ENCODE measurements at places on chromosomes 11 and 22. TPM values are rescaled to one million over a fixed set of nuclear protein-coding genes. Genes with fewer than 3 reads are reported as not detected.

- peak; percentile 18 for DNase-seq
Measured at GRCh38 chr11:12330485-12331231, 46.7 kb upstream of the PARVA start.

The MS4A1 gene
- total RNA-seq, result under 0.01 TPM

The LRP5 gene
- total RNA-seq, result 10.2 TPM

- no peak for DNase-seq
Measured at GRCh38 chr22:17307566-17307965, 61.7 kb upstream of the CECR2 start.

DNA sequence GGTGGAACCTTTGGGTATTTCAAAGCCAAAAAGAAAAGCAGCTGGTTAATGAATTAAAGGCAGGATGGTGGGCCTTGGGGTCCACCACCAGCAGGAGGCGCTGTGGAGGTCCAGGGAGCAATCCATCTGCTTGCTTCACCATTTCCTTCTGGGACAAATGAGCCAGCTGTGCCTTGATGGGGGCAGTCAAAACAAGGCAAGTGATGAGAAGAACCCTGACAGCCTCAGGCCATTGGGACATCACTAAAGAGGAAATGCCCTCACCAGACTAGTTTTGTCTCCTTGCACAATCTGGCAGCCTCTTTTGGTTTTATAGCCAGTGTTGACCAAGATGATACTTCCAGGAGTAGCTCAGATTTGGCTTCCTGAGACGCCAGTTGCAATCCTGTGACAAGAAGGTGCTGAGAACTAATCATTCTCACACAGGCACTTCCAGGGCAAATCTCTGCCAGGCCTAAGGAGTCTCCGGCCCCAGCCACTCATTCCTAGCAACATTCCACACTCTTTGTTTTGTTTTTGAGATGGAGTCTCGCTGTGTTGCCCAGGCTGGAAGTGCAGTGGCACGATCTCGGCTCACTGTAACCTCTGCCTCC lies 38.2 kb upstream of the WEE1 start:
- no peak for DNase-seq

- DNase-seq, result no peak
Measured at GRCh38 chr11:45928535-45929215, 6.2 kb downstream of the LARGE2 start.

GRCh38 chr22:28331695-28332094 lies 347.9 kb downstream of the TTC28 start:
- no peak for DNase-seq

GRCh38 chr22:40631925-40632324 lies 4.6 kb downstream of the MRTFA start:
- DNase-seq, result no peak

The SPI1 gene
- total RNA-seq, result 1.2 TPM

DNA sequence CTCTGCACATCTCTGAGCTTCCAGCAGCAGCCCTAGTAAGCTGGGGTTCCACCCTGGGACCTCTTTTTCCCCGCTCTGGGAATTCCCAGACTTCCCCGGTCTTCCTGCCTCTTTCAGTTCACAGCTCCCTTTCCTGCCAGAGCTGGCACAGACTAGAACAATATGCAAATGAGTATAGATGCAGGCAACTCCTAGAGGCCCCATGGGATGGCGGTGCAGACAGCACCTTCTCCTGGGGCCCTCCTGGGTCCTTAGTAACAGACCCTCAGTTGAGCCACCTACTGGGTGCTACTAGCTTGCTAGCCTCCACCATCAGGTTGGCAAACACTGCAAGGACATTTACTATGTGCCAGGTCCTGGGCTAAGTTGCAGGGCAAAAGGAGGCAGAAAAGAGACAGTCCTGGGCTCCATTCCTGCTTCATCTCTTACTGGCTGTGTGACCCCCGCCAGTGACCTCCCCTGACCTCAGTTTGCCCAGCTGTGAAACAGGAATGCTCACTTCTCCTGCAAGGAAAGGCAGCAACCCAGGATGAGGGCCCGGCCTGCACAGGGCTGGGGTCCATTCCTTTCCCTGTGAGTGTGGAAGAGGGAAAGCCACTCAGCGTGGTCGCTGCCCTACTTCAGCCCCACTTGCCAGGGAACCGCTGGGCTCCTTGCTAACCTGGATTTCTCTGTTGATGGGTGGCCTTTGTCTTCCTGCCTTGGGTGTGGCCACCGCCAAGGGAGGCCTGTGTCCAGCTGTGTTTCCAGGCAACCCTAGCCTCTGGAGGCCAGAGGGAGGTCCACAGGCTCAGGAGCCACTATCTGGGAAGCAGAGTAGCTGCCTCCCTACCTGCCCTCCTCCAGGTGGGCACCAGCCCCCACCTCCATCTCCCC lies 7.3 kb downstream of the RELT start:
- DNase-seq, result peak; percentile 71

DNA sequence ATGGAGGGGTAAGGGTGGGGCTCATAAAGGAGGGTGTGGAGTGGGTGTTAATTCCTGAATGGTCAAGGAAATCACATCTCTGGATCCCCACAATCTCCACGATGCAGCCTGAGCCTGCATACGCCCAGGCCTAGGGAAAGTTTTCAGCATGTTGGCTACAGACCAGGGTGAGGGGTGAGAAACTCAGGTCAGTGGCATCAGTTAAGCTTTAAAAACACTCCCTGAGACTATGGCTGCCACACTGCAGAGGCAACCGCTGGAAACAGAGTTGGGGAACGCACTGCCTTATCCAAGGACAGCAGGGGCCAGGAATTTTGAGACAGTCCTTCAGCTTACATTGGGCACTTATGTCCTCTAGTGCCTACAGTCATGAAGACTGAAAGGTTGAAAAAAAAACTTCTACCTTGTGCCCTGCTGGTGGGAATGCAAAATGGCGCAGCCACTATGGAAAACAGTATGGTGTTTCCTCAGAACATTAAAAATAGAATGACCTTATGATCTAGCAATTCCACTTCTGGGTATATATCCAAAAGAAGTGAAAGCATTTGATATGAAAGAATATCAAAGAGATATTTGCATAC lies 19.7 kb downstream of the DKK3 start:
- DNase-seq, result no peak

The TMEM191C gene
- 2.4 TPM for total RNA-seq

DNA sequence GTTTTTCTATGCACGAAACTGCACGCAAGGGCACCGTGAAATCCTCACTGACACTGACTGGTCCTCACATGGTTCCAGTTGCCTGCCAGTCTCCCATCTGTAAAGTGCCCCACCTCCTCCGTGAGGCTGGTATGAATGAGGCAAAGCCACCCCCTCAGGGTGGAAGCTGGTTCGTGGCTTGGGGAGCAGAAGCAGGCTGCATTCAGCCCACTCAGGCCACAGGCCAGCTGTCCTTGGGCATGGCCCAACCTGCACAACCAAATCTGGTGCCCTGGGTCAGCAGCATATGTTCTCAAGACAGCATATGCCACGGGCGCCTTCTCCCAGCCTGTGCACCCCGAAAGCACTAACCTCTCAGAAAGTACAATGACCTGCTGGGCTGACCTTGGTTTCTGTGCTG lies 29.3 kb downstream of the SERPINH1 start:
- DNase-seq, result no peak

DNA sequence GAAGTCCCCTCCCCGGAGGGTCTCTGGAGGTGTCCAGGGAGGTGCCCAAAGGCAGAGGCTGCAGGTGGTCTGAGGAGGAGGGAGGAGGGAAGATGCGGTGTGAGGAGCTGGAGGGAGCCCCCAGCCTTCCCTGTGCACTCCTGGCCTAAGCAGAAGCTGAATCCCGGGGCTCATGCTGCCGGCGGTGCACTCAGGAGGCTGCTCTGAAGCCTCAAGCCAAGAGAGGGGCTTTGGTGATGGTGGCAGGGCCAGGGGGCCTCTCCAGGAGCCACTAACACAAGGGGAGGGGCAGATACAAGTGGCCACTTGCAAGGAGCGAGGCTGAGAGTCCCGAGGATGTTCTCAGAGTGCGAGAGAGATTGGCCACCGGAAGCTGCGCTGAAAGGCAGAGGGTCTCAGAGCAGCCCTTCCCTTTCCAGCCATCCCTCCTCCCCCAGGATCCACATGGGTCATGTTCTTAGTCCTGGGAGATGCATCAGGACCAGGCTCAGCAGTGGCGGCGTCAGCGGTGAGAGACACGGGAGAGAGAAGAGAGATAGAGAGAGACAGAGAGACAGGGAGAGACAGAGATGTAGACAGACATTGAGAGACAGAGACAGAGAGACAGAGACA lies 774 bp upstream of the MRGPRG start:
- no peak for DNase-seq

DNA sequence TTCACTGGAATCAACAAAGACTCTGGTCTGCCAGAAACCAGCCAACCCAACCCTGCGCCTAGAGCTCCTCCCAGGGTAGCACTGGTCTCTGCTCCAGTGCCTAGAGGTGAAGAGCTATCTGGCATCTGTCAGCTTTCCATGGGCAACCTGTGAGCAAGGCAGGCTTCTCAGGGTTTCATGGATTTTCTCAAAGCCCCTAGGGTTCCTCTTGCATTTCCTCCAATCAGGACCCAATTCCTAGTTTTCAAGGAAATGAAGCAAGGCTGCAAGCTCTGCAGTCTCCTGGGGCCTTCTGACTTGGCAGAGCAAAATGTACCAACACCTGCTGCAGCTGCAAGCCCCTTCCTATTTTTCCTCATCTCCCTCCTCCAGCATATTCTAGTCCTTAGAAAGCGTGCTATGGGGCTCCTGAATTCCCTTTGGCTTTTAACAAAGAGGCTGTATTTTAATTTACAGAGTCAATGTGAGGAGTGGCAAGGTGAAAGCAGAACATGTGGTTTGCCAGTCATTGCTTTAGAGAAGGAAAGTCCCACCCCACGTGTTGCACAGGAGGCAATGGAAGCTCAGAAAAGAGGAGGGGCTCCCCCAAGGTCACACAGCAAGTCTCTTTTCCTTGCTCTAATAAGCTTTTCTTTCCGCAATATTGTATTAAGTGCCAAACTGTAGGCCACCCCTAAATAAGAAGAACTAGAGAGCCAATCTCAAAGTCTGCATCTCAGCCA lies 33.0 kb upstream of the RIC3 start:
- DNase-seq, result no peak

GRCh38 chr22:24315367-24315966 lies 44.8 kb downstream of the SPECC1L start:
- DNase-seq, result no peak

The BRD1 gene
- total RNA-seq, result 50.1 TPM

GRCh38 chr11:61711498-61711897 lies 31.3 kb downstream of the DAGLA start:
- DNase-seq, result no peak

DNA sequence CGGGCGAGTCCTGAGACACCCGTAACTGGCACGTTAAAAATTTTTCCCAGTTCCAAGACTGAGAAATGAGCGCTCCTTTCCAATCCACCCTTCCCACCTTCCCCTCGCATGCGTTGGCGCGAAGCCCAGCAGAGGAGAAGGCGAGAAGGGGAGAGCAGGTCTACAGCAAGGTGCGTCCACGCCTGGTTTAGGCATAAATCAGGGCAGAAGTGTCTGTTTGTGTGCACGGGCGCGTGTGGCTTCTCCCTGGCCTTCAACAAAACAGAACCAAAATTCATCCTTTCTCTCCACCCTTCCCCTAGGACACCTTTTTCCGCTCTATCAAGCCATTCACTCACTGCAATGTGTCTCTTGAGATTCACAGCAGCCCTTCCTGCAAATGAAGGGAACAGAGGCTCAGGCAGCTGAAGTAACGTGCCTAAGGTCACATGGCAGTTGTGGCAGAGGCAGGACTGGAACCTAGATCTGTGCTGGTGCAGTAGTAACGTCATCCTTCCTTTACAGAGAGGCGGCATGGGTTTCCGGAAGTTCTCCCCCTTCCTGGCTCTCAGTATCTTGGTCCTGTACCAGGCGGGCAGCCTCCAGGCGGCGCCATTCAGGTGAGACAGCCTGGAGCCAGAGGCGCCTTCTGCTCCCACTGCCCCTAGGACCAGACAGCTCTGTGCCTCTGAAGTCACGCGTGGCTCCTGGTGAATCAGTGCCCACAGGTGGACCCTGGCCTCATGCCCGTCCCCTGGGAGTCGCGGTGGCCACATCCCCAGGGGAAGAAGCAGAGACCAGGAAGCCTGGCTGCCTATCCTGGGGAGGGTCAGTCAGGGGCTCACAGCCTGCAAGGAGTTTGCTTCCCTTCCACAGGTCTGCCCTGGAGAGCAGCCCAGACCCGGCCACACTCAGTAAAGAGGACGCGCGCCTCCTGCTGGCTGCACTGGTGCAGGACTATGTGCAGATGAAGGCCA lies 1.1 kb downstream of the CALCB start:
- DNase-seq, result peak; percentile 39

DNA sequence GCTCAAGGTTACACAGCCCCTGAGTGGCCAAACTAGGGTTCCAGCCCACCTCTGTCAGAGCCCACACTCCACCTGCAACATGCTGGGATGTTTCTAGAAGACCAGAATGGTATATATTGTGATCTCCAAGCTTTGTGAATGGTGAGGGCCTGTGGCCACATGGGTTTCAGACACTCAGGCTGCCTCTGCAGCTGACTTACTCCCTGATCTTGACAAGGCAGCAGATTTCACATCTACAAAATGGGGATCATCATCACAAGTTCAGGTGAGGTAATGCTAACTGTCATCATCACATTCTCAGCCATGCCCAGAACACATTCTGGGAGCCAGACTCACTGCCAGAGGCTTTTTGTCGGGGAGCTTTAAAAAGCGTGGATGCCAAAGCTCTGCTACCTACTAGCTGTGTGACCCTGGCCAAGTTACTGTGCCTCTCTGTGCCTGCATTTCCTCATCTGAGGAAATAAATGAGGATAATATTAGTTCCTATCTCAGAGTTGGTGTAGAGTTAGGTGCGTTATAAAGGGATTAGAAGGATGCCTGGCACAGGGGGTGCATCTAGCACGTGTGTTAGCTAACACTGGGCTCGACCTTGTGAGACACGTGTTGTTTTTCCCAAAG lies 24.9 kb upstream of the WNT11 start:
- DNase-seq, result no peak

DNA sequence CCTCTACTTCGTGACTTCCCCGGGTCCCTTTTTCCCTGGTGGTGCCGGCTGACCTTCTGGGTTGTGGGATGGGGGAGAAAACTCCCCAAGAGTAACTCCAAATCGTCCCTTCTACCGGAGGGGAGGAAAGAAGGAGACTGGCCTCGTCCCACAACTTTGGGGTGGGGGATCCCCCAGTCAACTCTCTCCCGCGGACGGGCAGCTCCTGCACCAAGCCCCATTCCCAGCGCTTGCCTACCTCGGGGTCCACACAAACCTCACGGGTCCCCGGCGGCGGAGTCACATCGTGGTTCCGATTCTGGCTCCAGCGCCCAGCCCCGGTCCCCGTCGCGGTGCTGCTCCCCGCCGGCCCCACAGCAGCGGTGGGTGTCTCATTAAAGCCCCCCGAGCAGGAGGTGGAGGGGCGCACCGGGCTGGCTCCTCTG lies 317 bp downstream of the BDNF start:
- DNase-seq, result no peak

GRCh38 chr11:71199226-71199820 lies 53.1 kb downstream of the SHANK2 start:
- no peak for DNase-seq

DNA sequence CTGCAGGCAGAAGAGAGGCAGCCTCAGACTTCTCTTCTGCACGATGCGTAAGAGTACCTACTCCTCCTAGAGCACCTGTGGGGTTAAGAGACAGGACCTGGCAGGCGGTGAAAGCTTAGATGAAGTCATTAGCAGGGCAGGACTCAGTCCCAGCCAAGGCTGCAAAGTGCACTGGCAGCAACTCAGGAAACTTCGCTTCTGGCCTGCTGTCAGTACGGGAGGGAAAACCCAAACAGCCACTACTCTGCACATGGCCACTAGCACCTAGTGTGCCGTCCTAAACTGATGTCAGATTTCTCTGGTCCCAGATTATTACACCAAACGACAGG lies 8.8 kb upstream of the KLHL35 start:
- DNase-seq, result no peak

The C11orf91 gene
- total RNA-seq, result not detected

The RBMXL2 gene
- total RNA-seq, result not detected

Data from frontal cortex (tissue), 4 donors.